ACHN (cell line): ENCODE measurements at places on chromosomes 5 and 9.

DNA sequence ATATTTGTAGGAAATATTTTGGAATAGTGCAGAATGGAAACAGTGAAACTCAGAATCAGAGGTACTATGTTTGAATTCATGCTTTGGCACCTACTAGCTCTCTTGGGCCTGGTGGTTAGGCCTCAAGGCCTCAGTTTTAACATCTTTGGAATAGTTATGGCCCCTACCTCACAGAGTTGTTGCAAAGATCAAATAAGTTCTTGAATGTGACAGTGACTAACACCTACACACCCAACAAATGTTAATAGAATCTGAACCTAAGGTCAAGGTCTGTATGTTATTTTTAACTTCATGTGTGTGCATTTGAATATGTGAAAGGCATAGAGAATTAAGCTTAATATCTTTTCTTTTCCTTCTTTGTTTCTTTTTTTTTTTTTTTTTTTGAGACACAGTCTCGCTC is 87.3 kb downstream of the SLC44A1 start:
- no peak for DNase-seq

- DNase-seq: no peak
These were observed 37.3 kb downstream of the CAPSL start for GRCh38 chr5:35900972-35901695.

GRCh38 chr5:128252756-128253155 is 169.2 kb downstream of the SLC12A2 start:
- no peak for DNase-seq

GRCh38 chr9:33151007-33151557 is 16.1 kb downstream of the B4GALT1 start:
- peak; percentile 91 for DNase-seq

DNA sequence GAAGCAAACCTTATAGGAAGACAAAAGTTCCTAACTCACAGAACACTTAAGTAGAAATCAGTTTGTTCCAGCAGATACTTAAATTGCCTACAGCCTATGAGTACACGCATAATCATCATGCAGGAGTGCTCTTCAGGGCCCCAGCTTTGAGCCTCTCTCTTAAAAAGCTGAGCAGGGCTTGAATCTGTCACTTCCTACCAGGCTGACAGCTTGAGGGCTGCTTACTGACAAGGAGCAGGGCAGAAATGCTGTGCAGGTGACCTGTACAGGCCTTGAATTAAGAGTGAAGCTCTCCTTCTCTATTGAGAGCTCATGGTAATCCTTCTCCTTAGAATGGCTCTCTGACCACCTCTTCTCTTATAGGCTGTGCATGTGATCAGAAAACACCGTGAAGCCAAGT is 66.5 kb upstream of the MAST4 start:
- DNase-seq: no peak
